Activated CD4-positive, alpha-beta memory T cell treated with anti-CD3 and anti-CD28 coated beads for 36 hours (primary cell): ENCODE measurements at places on chromosomes 1 and 21. TPM values are rescaled to one million over a fixed set of nuclear protein-coding genes. Genes with fewer than 3 reads are reported as not detected.

GRCh38 chr1:59375321-59376220, 78.7 kb downstream of the FGGY start:
- DNase-seq, result no peak

The SLAMF9 gene
- not detected for total RNA-seq

The RBM11 gene
- 1.5 TPM for total RNA-seq

The SFPQ gene
- total RNA-seq, result 275 TPM

The PRAMEF14 gene
- total RNA-seq, result not detected

DNA sequence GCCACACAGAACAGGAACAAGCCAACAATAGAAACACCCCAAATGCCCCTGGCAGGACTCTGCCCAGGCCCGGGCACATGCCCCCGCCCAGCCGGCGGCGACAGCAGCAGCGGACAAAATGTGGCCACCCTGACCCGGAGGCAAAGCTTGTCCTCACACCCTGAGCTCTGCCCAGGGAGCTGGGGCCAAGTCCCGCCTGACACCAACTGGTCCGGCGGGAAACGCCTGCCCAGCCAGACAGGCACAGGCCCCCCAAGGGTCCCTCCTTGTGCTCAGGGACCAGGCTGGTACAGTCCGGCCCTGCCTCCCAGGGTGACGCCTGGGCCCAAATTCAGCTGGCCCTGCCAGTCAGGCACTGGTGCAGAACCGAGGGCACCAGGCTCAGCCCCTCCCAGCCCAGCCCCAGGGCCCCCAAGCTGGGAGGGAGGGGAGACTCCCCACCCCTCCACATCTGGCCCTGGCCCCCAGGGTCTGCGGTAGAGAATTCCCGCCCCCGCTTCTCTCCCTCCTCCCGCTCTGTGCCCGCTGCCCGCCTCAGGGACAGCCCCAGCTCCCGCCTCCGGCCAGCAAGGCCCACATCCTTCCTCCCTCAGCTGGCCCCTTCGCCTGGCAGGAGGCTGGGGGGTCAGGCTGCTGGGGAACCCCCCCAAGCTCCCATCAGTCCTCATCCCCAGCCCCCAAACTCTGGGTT, 2.0 kb downstream of the AHDC1 start:
- DNase-seq, result no peak

DNA sequence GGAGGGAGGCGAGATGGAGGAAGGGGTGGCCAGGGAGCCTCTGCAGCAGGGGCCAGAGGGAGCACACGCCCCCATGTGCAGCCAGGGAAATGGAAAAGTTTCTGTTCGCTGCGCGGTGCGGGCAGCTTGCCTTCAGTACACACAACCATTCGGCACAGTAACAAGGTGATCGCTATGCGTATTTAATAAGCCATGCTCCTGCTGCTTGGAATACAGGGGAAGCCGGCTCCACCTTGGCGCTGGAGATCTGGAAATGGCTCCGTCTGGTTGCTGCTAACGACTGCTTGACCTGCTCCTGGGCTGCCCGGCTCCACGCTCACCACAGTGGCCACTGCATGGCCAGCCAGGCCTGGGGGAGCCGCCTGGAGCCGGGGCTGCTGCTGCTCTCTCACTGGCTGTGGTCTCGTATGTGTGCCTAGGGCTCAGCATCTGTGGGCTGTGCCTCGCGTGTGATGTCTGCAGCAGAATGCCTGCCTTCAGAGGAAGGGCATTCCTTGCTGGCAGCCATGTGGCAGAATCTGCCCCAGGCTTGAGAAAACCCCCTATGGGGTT, 86.4 kb upstream of the ACTL8 start:
- DNase-seq, result no peak

DNA sequence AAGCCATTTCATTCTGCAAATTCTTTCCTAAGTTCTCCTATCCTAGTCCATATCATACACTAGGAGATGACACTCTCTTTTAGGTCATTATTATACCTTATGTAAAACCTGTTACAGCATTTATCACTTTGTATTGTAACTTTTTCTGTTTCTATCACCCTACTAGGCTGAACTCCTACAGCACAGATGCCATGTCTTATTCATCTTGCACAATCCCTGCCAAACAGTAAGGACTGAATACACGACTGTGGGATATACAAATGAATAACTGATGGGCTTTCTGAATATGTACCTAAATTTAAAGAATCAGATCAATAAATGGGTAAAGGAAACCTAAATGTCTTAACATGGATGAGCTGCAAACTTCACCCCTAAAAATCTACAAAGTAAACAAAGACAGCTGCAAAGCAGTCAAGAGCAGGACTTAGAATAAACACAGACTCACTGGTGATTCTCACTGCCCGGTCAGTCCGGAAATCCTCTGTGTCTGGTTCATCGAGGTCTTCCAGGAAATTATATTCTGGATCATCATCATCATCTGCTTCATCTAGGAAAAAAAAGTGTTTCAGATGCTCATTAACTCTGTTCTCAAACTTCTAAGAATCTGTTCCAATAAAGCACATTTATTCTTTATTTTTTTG, 62.3 kb downstream of the GON4L start:
- no peak for DNase-seq

DNA sequence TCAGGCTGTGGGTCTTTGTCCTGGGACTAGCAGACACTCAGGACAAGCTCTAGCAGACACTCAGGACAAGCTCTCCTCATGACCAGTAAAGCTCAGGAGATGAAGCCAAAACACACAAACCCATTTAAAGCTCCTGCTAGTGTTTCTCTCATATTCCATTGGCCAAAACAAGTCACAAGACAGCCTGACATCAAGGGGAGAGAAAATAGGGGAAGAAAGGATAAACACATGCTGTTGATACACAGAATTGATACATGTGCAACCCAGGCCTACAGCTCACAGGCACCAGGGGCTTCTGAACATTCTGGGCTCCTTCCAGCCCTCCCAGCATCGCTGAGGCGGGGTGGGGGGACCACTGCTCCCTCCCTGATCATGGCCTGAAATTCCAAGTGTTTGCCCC, 35.3 kb downstream of the ATF3 start:
- DNase-seq, result no peak

- DNase-seq, result no peak
Measured at GRCh38 chr1:67555461-67556296, 125.5 kb upstream of the SERBP1 start.

GRCh38 chr1:170150016-170150415, 4.3 kb downstream of the NTMT2 start:
- DNase-seq, result no peak

GRCh38 chr1:230283678-230284077, 142.5 kb downstream of the PGBD5 start:
- DNase-seq, result no peak

The HSD3B2 gene
- not detected for total RNA-seq

The ALPL gene
- total RNA-seq, result not detected

The LEMD1 gene
- total RNA-seq, result 2.5 TPM

GRCh38 chr1:203036537-203036936, 10.2 kb downstream of the PPFIA4 start:
- no peak for DNase-seq

DNA sequence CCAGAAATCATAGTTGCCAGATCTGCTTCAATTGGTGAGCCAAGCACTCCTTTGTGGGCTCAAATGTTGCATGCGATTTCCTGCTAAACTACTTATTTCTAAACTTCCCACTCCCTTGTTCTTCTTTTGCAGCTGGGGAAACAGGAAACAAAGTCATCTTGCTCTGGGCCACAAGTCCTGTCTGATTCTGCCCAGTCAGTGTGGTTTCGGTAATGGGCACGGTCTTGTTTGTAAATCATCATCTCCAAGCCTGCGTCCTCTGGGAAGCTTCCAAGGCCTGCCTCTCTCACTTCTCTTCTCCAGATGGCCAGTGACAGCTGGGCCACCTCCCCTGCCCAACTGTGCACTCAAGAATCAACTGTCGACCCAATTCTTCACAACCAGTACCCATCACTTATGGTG, 4.4 kb downstream of the S100A8 start:
- DNase-seq, result no peak

GRCh38 chr1:55286856-55287602, 71.9 kb upstream of the USP24 start:
- peak; percentile 54 for DNase-seq

The RORC gene
- 10.9 TPM for total RNA-seq

- DNase-seq, result no peak
Measured at GRCh38 chr1:30381671-30382365, 341.6 kb downstream of the MATN1 start.

The CFAP107 gene
- total RNA-seq, result not detected

- no peak for DNase-seq
Measured at GRCh38 chr1:33443080-33443704, 12.3 kb upstream of the PHC2 start.

GRCh38 chr21:40634141-40634540, 212.8 kb downstream of the DSCAM start:
- no peak for DNase-seq

DNA sequence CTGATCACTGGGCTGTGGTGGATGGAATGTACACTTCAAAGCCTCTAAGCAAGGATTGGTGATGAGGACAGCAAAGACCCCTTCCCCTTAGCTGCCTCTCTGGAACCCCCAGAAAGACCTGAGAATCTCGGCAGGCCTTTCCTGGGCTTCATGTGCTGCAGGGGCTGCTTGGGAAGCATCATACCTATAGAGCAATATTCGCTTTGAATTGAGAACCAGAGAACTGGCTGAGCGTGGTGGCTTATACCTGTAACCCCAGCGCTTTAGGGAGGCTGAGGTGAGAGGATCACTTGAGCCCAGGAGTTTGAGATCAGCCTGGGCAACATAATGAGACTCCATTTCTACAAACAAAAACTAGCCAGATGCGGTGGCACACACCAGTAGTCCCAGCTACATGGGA, 22.0 kb downstream of the CSF1 start:
- no peak for DNase-seq

- no peak for DNase-seq
Measured at GRCh38 chr1:31617218-31617915, at the start of gene HCRTR1. Gene HCRTR1, plus strand, starts transcription at chr1:31617689. Its CDS starts 1,504 bp downstream, at chr1:31619193.

DNA sequence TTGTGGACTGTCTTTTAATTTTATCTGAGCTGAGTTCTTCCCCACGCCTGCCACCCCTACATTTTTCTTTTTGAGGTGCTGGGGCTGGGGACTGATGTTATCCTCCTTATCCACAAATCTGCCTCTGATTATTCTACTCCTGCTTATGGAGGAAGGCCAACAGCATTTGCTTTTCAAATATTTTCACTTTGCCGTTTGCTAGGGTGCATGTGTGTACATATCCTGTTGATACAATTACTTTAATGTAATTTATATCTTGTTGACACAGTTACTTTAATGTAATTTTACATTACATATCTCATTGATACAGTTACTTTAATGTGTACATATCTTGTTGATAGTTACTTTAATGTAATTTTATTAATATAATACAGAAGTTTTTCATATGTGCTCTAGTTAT, 36.2 kb downstream of the PRRC2C start:
- no peak for DNase-seq

The ZNF593OS gene
- total RNA-seq, result not detected

GRCh38 chr21:34935898-34936297, 113.2 kb downstream of the RUNX1 start:
- peak; percentile 40 for DNase-seq

DNA sequence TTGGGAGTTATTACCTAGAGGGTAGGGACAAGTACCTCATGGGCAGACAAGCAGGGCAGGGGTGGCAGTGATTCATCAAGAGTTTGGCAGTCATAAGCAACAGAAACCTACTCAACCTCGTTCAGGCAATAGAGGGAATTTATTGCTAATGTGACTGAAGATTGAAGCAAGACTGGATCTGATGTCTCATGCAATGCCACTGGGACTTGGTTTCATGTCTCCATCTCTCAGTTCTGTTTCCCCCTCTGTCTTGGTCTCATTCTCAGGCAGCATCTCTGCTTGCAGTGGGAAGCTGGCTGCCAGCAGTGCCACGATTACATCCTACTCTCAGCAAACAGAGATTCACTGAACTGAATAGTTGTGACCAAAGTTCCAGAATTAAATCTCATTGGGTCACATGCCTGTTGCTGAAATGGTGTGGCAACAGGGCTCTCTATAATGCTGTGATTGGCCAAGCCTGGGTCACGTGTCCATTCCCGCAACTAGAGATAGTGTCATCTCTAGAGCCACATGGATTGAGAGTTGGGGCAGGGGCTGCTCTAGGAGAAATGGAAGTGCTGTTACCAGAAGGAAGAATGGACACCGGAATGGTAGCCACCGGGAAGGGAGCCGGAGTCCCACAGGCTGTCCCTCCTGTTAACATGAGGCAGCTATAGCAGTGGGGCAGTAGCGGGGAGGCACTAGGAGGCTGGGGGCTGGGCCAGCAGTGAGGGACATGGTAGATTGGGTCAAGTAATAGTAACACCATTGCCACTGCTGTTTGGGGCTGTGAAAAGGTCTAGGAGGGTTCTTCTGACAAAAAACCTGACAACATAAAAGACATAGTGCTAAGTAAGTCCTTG, 3.9 kb upstream of the CDC42 start:
- peak; percentile 68 for DNase-seq

The CD52 gene
- total RNA-seq, result 261 TPM

DNA sequence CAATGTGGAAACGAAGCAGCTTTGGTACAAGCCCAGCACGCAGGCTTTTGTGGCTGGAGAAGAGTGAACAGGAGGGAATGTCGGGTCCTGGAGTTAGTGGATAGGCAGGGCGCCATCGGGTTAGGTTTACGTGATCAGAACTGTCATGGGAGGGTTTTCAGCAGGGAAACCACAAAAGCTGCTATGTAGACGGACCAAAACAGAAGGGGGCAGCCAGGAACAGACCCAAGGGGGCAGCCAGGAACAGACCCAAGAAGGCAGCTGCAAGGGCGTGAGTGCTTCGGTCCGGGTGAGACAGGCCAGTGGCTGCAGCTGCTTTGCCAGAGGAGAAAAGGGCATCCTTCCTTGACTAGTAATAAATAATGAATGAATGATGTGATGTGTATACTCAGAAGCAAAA, 77.5 kb upstream of the KIF1B start:
- no peak for DNase-seq

DNA sequence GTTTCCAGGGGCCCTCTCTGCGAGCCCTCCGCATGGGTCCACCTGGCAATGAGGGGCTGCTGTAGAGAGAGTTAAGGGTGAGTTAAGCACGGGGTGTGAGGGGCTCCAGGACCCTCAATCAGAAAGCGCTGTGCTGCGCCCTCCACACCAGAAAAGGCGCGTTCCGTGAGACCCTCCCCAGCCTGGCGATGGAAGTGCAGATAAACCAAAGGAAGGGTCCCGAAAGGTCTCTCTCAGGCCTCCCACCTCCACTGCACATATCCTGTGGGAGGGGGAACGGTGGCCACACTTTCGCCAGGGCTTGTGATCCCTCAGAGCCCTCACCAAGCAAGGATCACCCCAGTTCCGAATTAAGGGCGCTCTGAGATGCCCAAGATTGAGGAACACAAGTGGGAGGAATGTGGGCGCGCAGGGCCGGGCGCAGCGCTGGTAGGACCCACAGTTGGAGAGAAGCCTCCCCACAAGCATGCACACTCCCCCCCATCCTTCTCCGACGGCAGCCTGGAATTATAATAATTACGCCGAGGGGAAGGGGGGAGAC, 1.1 kb downstream of the WNT3A start:
- peak; percentile 7 for DNase-seq

The USP25 gene
- 31.7 TPM for total RNA-seq

DNA sequence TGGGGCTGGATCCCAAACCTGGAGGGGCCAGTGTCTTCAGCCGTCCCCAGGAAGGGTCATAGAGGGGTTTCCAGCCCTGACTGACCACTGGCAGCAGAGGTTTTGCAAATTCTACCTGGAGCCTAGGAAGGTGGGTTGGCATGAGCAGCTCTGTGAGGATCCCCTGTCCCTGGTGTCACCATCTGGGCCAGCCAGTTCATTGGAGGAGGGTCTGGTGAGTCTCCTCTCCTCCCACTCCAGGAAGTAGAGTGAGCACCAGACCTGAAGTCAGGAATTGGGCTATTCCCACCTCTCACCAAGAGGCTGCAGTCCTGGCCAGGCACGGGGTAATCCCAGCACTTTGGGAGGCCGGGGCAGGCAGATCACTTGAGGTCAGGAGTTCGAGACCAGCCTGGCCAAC, 57.4 kb downstream of the UBIAD1 start:
- no peak for DNase-seq

- peak; percentile 1 for DNase-seq
Measured at GRCh38 chr1:205595861-205596260, 36.0 kb downstream of the ELK4 start.
